Mesenteric fat pad (tissue), 1 donor: ENCODE measurements at places on chromosomes 6 and 20.

GRCh38 chr20:61772828-61773631, 292.7 kb downstream of the TAF4 start:
- DNase-seq: peak; percentile 2

DNA sequence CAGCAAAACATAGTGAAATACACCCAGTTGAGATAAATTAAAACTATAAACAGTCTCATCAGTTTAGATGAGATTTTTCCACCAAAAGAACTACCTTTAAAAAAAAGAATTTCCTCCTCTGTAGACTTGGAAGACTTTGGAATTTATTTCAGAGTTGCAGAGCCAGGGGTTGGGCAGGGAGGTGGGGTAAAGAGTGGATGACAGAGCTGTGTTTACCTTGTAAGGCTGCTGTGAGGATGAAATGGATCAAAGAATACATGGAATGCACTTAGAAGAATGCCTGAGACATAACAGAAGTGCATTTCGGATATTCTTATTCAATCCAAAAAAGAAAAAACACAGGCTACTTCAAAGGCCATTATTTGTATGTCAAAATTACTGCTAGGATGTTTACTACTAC, 6.4 kb upstream of the LY86 start:
- DNase-seq: no peak

GRCh38 chr20:41382791-41383305, 16.2 kb upstream of the EMILIN3 start:
- no peak for DNase-seq

DNA sequence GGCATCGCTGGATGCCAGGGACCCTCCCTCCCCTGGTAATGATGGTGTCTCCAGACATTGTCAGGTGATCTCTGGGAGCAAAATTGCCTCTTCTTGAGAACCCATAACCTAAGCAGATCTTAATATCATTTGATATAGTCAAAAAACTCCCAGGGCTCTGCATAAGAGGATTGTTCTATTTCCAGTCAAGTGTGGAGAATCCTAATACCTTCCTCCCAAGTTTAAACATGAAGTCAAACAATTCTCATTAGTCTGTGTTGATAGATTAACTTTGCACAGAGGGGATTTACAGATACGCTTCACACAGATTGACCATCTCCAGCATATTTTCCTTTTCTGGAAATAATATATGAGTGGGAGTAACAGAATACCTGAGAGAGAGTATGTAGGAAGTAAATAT, 10.5 kb downstream of the EYA4 start:
- no peak for DNase-seq

GRCh38 chr20:23245553-23246181, 104.9 kb upstream of the NXT1 start:
- DNase-seq: peak; percentile 90

DNA sequence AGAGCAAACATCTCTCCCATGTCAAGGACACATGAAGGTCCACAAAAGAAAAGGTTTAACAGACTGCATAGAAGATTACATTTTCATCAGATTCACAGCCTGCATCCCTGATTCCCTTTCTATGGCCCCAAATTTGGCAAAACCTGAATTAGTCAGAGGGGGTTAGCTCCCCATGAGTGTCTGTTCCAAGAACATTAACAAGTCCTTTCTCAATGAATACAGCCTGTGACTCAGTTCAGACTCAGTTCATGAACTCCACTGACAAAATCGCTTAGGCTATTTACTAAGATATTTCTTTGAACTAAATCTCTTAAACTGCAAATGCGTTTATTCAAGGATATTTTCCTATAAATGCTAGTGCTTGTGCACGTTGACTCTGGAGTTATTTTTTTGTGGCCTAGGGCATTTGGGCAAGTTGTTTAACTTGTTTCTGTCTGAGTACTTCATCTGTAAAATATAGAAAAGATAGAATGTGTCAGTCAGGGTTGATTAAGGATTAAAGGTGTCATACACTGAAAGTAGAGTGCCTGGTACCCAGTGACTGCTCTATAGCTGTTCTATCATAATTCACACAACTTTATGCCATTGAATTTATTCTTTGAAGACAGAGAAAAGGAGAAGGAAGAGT, 422.6 kb downstream of the HTR1B start:
- DNase-seq: no peak

DNA sequence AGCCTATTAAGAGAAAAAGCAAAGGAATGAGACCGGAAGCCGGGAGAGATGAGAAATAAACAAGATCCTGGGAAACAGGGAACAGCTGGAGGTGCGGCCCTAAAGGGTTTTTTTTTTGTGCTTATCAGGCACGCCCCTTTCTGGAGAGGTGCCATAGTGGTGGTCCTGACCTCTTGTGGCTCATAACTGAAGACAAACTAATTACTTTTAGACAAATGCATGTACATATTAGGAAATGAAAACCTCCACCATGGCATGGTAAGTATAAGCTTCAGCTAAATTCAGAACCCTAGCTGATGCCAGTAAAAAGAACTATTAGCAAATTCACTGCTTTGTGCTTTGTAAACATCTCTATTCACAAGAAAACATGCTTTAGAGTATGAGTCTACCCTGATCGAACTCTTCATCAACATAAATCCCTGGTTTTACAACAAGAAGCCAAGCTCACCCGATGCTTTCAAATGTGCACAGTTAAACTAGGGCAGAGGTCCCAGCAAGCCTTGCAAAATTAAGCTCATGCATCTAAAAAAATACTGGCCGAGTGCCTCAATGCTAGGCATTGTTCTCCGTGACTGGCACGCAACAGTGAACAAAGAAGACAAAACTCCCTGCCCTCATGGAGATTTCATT, 96.4 kb upstream of the MRPS10 start:
- no peak for DNase-seq

DNA sequence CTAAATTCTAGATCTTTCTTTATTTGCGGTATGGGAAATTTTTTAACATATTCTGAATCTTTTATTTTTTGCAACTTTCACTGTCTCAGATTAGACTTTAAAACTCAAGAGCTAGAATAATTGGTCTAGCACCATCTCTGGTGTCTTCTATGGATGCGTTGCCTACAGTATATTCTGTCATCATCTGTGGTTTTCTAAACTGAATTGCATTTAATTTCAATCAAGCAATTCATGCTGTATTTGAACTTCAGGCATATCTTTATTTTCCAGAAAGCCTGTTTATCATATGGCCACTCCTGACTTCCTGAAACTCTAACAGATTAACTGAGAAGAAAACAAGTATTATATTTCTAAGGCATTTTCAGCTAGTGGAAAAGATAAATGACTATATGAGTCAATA, 281.6 kb downstream of the PLCB1 start:
- no peak for DNase-seq

GRCh38 chr6:25050356-25050755, 114.6 kb upstream of the RIPOR2 start:
- DNase-seq: no peak

- DNase-seq: no peak
Measured at GRCh38 chr20:3094848-3095629, 10.5 kb upstream of the AVP start.
